Renal cortical epithelial cell (primary cell): ENCODE measurements at places on chromosomes 7 and 10. TPM values are rescaled to one million over a fixed set of nuclear protein-coding genes. Genes with fewer than 3 reads are reported as not detected.

- no peak for DNase-seq
Observed at GRCh38 chr10:34250722-34251121, 564.4 kb downstream of the PARD3 start.

DNA sequence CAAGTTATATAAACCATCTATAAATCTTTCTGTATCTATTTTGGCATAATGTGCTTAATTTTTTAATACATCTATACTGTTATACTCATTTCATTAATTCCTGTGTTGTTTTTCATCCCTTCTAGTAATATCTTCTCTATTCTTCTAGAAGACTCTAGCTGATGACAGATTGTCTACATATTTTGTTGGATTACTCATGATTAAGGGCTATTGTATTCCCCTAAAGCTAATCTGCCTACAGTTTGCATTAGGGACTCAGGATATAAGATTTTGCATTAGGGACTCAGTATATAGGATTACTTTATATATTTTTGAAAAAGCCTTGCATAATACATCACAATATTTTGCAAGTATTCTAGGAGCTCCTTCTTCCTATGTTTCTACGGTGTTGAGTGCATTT is 8.3 kb upstream of the SEMA3A start:
- no peak for DNase-seq

DNA sequence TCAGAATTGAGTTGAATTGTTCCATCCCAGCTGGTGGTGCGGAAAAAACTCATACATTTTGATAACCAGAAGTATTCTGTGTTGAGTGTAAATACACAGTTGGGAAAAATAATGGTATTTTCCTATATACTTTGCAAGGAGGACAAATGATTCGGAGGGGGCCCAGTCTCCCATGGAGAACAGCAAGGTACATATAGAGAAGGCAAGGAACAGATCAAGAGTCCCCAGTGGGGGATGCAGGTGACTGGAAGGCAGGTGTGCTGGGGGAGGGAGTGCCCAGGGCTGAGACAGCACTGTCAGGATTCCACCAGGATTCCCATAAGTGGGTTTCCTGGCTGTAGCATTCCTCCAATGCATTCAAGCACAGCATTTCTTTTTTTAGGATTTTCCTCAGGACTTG is 10.8 kb upstream of the ADCY1 start:
- DNase-seq, result no peak

DNA sequence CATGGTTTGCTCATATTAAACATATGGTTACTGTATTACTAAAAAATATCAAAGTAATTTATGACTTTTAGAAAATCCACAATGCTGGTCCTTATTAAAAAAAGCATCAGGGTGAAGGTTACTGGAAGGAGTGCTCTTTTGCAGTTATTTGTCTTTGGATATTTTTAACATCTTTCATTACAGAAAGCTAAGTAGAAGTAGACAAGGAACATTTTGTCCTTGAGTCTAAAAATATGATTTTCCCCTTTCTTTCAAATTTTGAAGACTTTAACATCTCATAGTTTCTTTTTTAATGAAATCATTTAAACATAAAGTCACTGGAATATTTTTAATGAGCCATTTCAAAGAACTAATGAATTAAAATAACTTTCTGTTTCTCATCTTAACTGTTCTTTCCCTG is 110.1 kb upstream of the TNS3 start:
- no peak for DNase-seq

- DNase-seq, result no peak
Observed at GRCh38 chr7:148733496-148733895, 34.8 kb downstream of the CUL1 start.

DNA sequence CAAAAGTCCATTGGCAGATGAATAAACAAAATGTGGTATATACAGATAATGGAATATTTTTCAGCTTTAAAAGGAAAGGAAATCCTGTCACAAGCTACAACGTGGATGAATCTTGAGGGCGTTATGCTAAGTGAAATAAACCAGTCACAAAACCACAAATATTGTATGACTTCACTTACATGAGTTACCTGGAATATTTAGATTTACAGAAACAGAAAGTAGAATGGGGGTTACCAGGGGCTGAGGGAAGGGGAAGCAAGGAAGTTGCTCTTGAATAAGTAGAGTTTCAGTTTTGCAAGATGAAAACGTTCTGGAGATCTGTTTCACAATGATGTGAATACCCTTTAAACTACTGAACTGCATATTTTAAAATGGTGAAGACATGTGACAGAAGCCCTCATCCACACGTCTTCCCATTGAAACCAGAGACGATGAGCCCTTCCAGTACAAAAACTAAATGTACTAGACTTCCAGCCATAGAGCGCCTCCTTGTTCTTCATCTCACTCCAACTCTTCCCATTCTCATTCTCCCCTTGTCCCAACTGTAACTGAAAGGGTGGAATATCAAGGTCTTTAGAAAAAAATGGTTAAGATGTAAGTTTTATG is 62.4 kb downstream of the MICU1 start:
- DNase-seq, result no peak

GRCh38 chr7:101244375-101245146 is at the start of gene FIS1:
TSS of gene FIS1 (minus strand) at chr7:101245081. CDS start at chr7:101245004, 77 bp downstream.
- DNase-seq, result peak; percentile 74

DNA sequence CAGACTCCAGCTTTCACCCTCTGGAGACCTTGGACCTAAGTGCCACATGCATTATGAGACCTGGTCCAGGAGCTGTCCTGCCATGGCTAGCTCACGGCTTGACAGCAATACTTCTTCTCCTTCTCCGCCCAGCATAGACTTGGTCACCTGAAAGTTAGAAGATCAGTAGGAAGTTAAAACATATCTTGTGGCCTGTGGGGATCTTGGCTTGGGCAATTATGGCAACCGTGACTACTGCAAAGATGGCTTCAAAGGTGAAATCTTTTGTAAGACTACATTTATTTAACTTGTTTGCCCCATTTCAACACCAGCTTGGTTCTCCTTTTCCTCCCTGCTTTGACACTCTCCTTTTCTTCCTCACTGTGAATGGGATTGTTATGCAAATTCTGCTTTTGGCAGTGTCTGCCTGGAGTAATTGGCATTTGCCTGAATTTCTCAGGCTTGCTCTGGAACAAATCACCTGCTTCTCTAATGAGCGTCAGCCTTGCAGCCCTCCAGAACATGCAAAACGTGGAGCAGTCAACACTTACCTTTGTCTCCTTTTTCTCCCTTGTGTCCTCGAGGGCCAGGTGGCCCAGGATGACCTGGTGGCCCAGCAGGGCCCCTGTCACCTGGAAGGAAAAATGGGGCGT is 53.4 kb downstream of the COL17A1 start:
- no peak for DNase-seq

DNA sequence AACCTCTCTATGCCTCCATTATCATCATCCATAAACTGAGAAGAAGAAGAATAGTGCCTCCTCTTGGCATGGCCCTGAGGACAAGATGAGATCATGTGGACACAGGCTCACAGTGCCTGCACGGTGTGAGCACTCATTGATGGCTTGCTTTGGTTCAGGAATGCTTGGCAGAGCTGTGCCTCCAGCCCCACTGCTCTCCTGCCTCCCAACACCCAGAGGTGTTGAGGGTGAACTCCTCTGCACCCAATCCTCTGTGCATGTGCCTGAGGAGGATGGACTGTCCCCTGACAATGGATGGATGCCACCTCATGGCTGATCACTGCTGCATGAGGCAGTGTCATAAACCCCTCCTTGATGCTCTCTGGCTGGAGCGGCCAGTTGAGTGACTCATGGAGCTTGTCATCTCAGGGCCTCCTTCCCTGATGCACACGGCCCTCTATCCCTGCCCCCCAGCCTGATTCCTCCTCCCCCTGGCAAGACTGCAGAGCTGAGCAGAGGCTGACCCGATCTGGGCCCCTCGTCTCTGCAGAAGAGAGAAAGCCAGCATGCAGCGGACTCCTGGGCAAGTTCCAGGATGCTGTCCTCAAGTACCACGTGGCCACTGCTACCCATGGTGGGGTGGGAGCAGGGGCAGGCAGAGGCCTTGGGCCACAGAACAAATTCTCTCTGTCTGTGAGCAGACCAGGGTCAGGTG is 136.3 kb downstream of the KCNMA1 start:
- peak; percentile 75 for DNase-seq

- DNase-seq, result no peak
Observed at GRCh38 chr7:150361402-150361801, 7.2 kb upstream of the REPIN1 start.

- DNase-seq, result no peak
Observed at GRCh38 chr7:104366390-104366789, 38.0 kb downstream of the LHFPL3 start.

- peak; percentile 29 for DNase-seq
Observed at GRCh38 chr7:82442492-82443035, 1.0 kb downstream of the CACNA2D1 start.

- peak; percentile 13 for DNase-seq
Observed at GRCh38 chr7:43431020-43431595, 151.8 kb upstream of the STK17A start.

- DNase-seq, result no peak
Observed at GRCh38 chr10:98273057-98273850, 5.3 kb upstream of the LOXL4 start.

- DNase-seq, result peak; percentile 58
Observed at GRCh38 chr10:89369156-89370105, 8.4 kb upstream of the IFIT1B start.

DNA sequence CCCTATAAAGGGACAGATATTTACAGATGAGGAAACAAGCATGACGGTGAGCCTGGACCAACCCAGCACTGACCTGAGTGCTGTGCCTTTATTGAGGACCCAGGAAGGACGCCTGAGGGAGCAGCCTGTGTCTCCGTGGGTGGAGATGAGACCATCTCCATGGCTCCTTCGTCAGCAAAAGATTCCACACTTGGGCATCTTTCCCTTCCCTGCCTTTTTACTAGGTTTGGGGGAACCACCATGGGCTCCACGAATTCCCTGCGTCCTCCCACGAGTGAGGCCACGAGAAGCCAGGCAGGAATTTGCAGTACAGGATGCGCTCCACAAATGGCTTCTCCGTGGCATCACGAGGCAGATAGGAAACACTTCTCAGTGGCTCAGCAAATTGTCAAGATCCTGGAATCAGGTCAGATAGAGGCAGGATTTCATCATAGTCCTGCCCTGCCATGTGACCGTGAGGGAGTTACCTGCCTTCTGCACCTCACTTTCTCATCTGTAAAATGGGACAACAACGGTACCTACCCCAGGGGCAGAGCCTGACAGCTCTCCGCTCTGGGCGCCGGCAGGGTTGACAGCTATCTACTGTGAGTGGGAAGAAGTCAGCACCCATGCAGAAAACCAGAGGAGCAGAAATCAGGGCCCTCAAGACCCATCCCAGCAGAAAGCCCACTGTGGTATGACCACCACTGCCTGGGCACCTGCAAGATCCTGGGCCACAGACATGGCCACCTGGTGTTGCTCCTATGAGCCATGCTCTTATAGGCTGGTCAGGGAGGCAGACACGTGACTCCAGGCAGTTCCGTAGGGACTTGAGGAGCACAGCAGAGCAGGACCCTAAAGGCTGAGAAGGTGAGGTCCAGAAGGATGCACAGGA is 80.1 kb downstream of the GRID1 start:
- no peak for DNase-seq

DNA sequence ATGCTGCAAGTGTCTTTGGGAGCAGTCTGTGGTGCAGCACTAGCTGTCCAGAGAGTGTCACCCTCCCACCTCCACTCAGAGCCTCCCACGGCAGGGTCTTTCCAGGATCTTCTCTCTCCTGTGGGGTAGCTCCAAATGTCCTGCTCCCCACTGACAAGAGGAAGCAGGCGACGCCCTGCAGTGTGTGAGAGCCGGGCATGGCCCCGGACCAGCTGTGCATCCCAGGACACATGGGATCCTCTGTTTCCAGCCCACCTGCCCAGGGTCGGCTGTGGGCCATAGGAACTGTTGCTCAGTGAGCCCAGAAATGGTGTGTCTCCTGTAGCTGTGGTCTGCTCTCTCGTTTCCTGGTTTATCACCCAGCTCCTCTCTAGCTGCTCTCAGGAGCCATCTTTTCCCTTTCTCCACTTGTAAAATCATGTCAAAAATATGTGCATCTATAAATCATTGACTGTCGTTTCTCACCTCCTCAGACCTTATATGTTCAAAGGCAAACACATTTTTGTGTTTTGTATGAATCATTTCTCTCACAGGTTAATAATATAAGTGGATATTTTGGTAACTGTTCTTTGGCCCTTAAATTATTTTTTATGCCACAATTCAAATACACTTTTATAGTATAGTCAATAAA is 74.9 kb downstream of the VWC2 start:
- peak; percentile 5 for DNase-seq

DNA sequence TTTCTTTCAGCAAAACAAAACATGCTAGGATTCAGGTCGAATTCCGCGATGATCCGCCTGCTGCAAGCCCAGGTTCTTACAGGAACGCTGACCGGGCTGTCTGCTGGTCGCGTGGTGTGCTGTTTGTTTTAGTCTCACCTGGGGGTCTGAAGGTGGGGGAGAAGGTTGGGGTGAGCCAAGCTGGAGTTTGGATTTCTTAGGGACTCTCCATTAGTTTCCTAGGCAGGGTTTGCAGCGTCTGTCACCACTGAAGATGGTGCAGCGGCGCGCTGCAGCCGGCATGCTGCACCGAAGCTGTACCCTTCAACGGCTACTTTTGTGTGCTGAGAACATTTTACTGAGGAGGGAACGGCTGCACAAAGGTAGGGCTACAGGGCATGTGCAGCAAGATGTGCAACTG is 48.7 kb downstream of the GCC1 start:
- DNase-seq, result no peak

DNA sequence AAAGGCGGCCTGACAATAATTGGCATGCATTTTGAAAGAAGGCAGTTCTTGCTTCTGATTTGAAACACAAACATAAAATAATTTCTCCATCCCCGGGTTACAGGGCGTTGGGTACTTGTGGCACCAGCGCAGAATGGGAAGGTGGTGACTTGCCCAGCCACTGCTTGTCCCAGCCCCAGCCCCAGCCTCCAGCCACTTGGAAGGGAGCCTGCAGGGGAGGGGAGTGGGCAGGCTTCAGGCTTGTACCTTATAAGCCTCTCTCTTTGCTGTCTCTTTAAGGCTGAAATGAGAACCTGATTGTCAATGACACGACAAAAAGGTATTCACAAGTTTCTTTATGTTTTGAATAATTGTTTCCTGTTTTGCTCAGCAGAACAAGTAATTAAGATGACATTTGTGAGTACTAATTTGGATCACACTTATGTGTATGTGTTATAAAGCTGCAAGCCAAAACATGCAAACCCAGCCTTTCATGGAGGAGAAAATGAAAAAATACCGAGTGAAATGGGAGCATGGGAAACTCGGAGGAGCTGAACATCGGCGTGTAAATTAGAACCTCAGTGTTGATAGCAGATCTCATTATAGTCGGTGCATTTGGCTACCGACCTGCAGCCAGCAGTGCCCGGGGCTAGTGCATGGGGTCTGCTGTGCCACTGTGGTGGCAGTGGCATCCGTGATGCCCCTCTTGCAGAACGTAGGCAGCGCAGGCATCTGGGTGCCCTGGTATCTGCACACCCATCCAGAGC is 129.9 kb downstream of the EBF3 start:
- DNase-seq, result no peak

Gene HOXA13
- under 0.01 TPM in 1 of 2 replicates, not detected in the other for total RNA-seq

Gene HYAL4
- not detected in 2 replicates for total RNA-seq

Gene SORCS1
- total RNA-seq, result under 0.01 TPM in 1 of 2 replicates, not detected in the other

Gene SAMD9L
- 15.6 and 17.7 TPM in 2 replicates for total RNA-seq

Gene OR2A12
- total RNA-seq, result not detected in 2 replicates

Gene ERVW-1
- not detected in 2 replicates for total RNA-seq

Gene CALD1
- total RNA-seq, result 155 and 181 TPM in 2 replicates

Gene ZNF853
- total RNA-seq, result 1.7 and 9.1 TPM in 2 replicates

Gene HMX2
- not detected in 2 replicates for total RNA-seq

Gene EMX2
- total RNA-seq, result 2.8 and 15.9 TPM in 2 replicates
